ENCODE measurements at places on chromosomes 16 and 17. TPM values are rescaled to one million over a fixed set of nuclear protein-coding genes. Genes with fewer than 3 reads are reported as not detected.

The ALDH3A1 gene
- not detected for total RNA-seq

The UNC45B gene
- total RNA-seq = not detected

The BAIAP3 gene
- total RNA-seq = 0.29 TPM

The TEKT5 gene
- 0.29 TPM for total RNA-seq

DNA sequence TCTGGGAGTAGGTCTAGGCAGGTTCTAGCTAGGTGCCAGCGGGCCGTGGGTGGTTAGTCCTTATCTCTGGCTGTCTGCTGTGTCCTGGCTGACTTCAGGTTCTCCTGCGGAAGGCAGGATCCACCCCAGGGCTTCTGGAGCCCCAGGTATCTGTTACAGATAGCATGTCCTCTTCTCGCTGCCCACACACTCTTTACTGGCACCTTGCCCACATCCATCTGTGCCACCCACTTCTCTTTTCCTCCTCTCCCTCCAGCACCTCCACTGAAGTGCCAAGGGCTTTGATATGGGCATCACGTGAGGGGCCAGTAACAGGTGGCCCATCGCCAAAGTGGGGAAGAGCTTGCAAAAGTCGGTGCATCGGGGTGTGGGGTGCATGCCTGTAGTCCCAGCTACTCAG lies 4.6 kb upstream of the MPP2 start:
- peaks cover 9% of the 10 kb centered on the region for H3K4me1 ChIP-seq
- no peaks in the 10 kb centered on the region for H3K36me3 ChIP-seq
- no peak overlapping the region for H3K27ac ChIP-seq
- no peak overlapping the region for H3K4me3 ChIP-seq
- no peak for DNase-seq
